ENCODE measurements at places on chromosomes 6 and 20. TPM values are rescaled to one million over a fixed set of nuclear protein-coding genes. Genes with fewer than 3 reads are reported as not detected.

Gene CCN5
- 1.9 TPM for total RNA-seq

Gene PAK5
- 0.52 TPM for total RNA-seq

Gene MAP1LC3A
- 7.0 TPM for total RNA-seq

Gene ELOVL2
- 0.04 TPM for total RNA-seq

Gene GJA10
- not detected for total RNA-seq

DNA sequence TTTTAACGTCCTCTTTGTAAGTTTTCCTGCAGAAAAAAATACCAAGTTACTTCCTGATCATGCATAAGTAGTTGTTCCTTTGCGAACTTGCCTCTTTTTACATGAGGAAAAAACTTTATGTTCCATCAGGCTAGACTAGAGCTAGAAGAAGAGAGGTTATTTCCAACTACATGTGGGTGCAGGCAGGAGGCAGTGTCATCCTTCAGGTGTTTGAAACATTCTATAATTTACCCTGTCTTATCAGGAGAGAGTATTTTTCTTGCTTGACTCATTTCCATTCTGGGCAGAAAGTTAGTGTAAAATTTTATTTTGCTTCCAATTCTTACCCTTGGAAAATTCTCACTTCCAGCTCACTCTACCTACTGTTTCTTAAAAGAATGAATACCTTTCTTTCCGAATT, 28.5 kb upstream of the EPHA7 start:
- ATAC-seq: no peak

GRCh38 chr6:82270881-82271635, 23.5 kb upstream of the IBTK start:
- ATAC-seq: peak; percentile 49

DNA sequence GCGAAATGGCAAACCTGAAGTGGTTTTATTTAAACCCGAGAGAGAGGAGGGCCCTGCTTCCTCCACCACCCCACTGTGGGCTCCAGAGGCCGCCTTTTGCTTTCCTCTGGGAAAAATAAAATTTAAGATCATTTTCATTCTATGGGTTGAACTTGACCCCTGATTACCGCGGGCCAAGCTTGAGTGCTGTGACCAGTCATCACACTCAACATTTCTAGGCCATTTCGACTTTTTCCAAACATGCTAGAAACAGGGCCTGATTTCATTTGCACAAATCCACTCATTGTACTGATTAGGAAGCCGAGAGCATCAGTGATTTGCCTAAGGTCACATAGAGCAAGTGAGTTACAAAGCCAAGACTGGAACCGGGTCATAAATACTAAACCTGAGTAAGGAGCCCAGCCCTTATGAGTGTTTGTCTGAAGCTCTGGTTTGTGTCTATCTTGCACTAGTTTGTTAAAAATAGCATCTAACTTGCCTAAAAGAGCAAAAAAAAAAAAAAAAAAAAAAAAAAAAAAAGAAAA, 179.7 kb downstream of the DLL1 start:
- ATAC-seq: no peak

- ATAC-seq: no peak
Measured at GRCh38 chr20:3927486-3928291, 38.5 kb downstream of the PANK2 start.

DNA sequence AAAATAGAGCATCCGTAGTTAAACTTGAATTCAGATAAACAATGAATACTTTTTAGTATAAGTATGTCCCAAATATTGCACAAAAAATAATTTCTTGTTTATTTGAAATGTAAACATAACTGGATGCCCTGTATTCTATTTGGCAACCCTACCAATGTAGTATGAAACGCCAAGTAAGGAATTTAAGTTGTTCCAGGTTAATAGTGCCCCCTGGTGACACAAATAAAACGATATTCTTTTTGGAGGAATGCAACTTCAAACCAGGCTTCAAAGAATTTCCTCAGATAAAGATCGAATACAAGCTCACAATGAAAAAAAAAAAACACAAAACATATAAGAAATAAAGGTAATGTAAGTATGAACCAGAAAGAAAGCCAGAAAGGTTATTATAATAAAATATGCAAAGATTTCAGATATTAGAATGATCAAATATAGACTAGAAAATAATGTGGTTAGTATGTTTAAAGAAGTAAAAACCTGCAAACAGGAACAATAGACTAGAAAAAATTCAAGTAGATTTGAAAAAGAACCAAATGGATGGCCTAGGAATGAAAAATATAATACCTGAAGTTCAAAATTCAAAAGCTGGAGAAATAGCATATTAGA, 18.4 kb upstream of the AKAP7 start:
- ATAC-seq: no peak

DNA sequence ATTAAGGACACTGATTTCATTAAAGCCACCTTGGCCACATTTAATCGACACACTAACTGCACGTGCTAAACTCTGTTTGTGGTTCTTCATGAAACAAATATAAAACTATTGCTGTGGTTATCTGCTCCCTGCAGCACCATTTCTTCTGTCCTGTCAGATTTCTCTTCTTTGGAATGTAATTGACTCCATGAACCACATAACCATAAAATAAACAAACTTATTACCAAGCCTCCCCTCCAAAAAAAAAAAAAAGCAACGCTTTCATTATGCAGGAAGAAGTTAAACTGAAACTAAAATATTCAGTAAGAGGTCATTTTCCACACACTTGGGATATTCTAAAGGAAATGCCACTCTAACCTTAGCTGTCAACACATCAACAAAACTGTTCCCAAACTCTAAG, 319.1 kb upstream of the NT5E start:
- no peak for ATAC-seq

- no peak for ATAC-seq
Measured at GRCh38 chr6:79778816-79779215, 147.7 kb downstream of the SH3BGRL2 start.

Data from esophagus mucosa (tissue), 1 donor.